ENCODE measurements at places on chromosomes 1 and 21. TPM values are rescaled to one million over a fixed set of nuclear protein-coding genes. Genes with fewer than 3 reads are reported as not detected.

DNA sequence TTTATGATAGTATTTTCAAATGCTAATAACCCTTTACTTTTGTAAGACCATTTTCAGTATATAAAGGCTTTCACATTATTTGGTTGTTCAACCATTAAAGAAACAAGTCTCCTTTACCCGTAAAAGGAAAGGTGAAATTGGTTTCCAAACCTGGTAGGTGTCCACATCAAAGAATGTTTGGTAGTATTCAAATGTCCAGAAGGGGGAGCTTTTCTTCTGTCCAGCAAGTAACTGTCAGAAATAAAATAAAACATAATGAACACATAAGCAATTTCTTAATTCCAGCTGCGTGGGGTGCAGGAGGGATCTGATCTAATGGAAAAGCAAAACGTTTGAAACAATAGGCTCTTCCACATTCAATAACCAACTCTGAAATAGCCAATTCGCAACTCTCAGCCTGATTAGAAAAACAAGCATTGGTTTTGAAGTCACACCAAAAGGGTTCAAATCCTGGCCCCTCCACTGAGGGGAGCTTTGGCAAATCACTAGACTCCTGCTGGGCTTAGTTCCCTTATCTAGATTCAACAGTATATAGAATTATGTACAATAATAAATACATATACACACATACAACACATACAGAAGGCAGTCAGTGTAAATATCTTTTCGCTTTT, 11.0 kb downstream of the YIPF1 start:
- DNase-seq, result no peak

DNA sequence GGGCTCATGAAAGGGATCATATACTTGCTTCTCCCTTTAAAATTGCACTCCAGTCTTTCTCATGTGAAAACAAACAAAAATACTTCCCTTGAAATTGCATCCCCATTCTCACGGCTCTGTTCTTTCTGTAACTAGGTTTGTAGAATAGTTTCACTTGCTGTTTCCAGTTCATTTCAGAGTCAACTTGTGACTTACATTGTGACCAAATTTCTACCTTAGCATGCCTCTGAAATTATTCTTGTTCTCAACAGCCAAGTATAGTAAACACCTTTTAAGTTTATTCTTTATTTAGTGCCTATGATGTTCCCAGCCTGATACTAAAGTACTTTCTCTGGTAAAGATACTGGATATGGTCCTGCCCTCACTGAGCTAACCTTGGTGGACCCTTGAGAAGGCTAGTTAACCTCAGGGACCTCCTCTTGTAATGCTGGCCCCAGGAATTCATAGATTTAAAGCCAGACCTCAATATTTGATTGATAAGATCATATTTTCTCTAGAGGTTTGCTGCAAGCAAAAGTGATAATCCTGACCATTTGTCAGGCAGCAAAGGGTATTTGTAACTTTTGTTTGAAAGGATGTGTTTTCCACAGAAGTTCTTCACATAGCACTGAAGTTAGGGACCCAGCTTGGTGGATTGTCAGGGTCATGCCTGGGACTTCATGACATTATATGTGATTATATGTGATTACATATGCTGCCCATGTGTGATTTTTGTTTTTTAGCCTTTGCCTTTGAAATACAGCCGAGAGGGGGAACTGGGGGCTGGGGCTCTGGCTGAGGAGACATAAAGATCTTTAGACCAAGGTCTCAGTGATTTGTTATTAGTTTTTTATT, 29.6 kb downstream of the VANGL2 start:
- DNase-seq, result no peak

DNA sequence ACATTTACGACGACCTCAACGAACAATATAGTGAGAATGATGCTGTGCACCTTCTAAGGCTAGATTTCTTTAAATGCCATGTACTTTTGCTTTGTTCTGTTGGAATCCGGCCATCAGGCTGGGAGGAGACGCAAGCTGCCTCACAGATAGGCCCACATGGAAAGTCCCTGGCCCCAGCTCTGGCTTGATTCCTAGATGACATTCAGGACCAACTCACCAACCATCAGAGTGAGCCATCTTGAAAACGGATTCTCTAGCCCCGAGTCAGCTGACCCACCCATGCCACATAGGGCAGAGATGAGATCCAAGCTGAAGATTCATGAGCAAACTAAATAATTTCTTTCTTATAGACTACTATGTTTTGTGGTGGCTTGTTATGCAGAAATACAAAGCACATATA, 164.4 kb downstream of the ZNF281 start:
- no peak for DNase-seq

DNA sequence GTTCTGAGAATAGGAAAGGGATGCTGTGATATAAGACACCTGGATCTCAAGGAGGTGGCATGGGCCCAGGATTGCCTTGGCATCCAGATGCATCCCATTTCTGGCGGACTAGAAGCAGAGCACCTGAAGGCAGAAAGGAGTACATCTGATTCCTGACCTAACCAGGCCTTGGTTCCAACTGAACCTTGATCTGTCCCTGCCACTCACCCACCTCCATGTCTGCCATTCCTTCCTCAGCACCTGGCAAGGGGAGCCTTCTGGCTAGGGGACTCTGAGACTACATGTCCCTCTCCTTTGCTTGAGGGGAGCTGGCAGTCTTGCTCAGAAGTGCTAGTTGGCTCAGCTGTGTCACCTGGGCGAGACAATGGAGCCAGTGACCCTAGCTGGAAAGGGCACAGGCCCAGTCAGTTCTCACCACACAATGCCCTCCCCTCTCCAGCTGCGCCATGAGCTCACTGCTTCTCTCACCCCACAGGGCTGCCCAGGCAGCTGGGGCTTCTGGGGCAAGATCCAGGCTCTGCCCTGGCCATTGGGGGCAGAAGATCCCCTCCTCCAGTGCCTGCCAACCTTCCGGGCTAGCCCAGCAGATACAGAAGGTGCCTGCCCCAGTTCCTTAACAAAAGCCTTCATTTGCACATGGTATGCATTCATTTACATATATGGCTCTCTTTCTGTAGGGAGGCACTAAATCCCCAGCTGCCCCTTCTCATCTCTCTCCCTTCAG, 2.9 kb downstream of the IGSF8 start:
- DNase-seq, result no peak

- no peak for DNase-seq
Measured at GRCh38 chr21:44866780-44867179, 6.7 kb downstream of the PTTG1IP start.

DNA sequence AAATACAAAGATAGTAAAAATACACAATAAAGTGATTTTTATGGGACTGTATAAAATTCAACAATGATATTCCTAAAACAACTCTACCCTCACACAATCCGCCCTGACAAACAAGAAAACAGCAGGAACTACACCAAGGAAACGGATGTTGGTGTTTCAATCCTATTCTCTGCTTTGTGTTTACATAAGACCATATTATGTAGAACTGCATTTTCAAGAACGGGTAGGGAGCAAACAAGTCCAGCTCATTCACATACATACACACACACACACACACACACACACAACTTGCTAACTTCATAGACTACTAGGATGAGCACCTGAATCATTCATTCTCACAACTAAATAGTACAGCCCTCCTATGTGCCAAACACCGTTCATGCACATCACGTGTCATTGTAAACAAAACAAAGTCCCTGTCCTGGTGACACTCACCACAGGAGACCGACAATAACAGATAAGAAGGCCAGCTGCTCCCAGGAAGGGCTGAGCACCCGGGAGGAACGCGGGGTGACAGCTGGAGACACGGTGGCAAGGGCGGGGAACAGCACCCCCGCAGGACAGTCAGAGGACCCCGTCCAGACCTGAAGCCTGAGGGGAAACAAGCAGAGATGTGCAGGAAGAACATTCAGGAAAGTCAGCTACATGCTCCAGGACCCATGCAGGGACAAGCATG, 43.0 kb downstream of the NPHP4 start:
- no peak for DNase-seq

DNA sequence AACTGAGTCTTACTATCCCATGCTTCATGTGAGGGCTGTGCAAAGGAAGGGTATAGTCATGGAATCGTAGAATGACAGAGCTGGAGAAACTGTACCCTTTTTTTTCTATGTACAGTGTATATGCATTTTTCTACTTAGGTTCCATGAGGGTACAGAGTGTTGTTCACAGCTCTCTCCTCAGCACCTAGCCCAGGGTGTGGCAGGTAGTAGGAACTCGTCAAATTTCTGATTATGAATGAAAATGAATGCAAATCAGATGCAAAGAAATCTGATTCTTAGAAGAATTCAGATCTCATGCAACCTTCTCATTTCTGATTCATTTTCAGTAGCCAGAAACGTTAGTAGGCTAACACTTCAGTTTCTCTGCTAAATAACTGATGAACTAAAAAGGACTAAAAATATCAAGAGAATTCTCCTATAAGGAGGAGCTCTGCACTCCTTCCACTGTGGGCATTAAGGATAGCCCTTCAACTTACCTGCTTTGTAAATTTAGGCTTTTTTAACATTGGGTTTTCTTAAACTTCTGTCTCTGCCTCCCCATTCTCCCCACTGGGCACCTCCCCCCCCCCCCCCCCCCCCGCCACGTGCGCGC, 18.0 kb upstream of the HHAT start:
- DNase-seq, result no peak

DNA sequence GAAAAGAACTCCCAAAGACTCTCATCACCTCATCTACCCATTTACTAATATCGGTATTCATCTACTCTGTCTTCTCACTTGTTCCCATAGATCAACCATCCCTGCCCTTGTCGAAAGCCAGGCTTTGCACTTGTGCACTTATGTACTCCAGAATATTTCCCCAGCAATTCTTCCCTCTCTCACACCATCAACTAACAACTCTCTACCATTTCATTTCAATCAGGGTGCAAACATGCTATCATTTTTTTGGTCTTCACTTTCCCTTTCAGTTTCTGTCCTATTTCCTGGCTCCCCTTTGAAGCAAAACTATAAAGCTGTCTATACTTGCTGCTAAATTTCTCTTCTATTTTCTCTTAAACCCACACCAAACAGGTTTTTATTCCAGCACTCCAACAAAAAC, 6.7 kb downstream of the C1orf105 start:
- DNase-seq, result no peak

DNA sequence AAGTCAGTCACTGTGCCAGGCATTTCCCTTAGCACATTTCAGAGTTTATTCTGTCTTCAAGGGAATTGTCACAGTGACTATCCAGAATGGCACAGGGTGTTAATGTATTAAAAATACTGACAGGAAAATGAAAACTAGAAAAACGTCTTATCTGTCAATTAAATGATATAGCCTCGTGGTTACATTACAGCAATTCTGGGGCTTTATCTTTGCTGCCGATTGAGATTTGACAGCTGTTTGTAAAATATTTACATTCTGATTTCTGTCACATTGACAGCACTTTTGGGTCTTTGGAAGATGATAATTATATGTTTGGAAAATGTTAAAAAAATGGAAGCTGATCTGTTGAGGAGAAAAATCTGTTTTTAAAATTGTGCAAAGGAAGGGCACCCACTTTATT, 250.0 kb downstream of the CHRM3 start:
- no peak for DNase-seq

GRCh38 chr1:167371030-167371429, 147.3 kb downstream of the CD247 start:
- DNase-seq, result no peak

GRCh38 chr1:11466416-11466815, 12.5 kb upstream of the DISP3 start:
- no peak for DNase-seq

DNA sequence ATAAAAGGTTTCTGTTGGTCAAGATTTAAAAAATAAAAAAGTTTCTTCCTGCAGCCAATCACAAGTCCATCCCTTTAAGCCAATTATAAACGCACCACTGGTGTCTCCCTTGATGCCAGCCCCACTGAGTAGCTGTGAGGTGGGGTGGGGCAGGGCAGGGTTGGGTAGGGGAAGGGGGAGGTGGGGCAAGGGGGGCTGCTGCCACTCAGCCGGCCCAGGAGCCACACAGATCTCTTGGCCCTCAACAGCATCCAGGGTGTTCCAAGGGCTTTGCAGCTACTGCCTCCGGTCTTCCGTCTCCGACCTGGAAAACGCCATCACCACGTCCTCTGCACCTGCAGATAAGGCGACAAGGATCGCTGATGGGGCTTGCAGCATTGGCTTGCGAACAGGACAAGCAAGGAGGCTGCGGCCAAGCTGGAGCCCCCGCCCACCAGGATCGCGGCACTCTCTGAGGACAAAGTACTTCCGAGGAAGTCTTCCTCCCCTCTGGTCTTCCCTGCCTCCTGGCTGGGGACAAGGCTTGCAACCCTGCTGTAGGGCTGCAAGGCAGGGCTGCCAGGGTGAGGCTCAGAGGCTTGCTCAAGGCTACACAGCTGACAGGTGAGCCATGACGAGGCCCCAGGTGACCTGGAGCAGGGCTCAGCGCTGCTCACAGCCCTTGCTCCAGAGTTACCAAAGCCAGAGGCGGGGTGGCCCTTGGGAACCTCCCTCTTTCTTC, 26.8 kb upstream of the CLSTN1 start:
- DNase-seq, result no peak

GRCh38 chr1:45018599-45019230, 6.7 kb downstream of the UROD start:
- no peak for DNase-seq

OR2L2 gene
- total RNA-seq, result 0.23 TPM

LRRN2 gene
- 3.3 TPM for total RNA-seq

RGS4 gene
- 39.9 TPM for total RNA-seq

LENEP gene
- 1.3 TPM for total RNA-seq

CTH gene
- 4.8 TPM for total RNA-seq

All from mesothelial cell of epicardium (in vitro differentiated cells).